Coronary artery (tissue), 2 donors: ENCODE measurements at places on chromosomes 13 and 19.

- DNase-seq = no peak
Measured at GRCh38 chr19:1945899-1946298, 4.9 kb downstream of the CSNK1G2 start.

- DNase-seq = no peak
Measured at GRCh38 chr13:112983428-112984196, 14.6 kb downstream of the MCF2L start.

DNA sequence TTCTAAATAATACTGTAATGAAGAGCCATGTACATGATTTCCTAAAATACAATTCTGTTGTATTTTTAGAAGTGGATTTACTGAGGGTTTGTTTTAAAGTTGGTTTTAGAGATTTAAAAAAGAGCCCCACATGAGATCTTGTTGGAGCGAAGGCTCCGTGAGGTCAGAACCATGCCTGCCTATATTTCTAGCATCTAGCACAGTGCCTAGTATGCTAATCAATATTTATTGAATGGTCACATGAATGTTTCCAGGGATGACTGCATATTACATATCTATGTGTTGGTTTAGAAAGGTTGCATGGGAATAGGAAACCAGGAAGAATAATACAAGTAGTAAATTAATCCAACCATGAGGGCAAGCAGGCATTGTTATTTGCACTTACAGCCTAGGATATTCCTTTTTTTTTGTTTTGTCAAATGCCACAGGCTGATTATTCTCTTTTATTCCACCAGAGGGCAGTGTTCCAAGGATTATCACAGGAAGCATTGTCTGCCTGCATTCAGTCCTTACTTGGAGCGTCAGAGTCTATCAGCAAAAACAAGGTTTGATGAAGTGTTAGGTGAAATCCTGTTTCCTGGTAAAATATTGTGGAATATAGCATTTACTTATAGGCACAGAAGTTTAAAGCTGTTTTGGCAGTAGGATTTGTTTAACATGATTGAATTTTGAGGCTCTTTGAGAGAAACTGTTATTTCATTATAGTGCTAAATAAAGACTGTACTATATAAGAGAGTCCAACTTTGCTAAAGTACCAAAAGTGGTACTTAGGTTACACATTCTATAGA is 46.8 kb downstream of the COG3 start:
- no peak for DNase-seq

DNA sequence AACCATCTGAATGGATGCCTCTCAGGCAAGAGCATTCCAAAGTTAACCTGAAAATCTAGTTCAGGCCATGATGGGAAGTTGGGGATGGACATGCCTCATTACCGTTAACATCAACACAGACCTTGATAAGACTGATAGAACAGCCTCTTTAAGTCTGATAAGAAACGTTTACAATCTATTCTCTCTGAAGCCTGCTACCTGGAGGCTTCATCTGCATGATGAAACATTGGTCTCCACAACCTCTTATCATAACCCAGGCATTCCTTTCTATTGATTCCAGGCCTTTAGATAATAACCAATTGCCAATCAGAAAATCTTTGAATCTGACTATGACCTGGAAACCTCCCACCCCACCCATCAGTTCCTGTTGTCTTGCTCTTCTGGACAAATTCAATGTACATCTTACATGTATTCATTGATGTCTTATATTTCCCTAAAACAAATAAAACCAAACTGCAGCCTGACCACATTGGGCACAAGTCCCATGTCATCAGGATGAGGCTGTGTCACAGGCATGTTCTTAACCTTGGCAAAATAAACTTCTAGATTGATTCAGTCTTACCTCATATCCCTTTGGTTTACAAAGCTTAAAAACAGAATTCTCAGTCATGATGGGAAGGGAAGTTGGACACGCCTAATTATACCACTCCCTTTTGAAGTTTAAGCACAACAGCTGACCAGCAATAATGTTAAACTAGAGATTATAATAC is 843.8 kb upstream of the SPRY2 start:
- no peak for DNase-seq

DNA sequence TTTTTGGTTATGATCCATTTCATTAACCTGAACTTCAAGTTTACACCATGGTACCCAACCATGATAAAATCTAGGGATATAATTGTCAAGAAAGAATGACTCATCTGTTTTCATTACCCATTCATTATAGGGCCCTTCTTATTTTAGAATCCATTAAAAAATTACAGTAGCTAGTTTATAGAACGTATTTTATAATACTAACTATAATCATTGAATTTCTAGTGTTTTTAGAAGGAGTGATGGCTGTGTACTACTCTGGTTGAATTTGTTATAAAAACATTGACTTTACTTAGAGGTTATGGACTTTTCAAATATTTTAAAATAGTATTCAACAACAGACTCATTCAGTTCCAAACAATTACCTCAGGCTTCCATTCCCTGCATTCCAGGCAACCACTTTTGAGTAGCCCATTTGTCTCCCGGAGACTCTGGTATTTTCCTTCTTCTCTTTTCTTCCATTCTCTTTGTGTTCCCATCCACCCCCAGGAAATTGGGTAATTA is 71.9 kb upstream of the KLF12 start:
- no peak for DNase-seq

DNA sequence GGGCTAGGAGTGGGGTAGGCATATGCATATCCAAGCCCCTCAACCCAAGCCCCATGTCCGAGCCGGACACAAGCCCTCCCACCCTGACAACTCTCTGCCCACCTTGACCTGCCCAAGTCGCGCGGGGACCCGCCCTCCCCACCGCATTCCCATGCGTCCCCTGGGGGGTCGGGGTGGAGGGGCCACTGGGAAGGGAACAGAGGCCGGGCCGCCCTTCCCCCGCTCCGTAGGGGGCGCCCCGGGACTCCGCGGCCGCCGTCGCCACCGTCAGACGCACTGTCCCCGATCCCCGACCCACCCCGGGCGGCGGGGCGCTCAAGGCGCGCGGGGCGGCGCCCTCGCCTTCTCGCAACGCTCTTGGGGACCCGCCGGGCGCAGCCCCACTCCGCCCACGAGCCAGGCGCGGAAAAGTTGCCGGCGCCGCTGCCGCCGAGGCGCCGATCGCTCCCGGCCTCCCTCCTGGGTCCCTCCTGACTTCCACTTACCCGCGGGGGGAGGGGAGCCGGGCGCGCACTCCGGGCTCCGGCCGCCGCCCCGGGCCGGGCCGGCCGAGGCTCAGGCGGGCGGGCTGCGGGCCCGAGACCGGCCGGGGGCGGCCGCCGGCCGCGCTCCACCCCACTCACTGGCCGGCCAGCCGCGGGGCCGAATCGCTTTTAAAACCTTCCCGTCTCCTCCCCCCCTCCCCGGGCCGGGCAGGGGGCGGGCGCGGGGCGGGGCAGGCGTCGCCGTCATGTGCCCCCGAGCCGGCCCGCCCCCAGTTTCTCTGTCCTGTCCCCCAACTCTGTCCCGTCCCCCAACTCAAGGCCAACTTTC is 34.4 kb upstream of the NANOS3 start:
- peak; percentile 92 for DNase-seq

DNA sequence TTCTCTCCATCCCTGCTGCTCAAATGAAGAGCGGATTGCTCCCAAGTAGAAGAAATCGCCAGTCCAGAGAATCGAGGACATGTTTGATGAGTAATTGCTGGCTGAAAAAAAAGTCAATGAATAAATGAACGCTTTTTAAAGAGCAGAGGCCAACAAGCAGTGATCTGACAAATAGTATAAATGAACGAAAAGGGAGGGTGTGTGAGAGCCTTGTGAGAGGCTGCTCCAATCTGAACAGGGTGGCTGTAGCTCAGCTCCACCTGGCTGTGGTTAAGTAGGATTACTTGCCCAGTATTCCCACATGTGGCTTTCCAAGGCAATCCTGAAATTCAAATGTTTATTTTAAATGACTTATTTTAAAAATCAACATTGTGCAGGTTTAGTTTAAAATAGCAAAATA is 117.1 kb downstream of the TSHZ3 start:
- no peak for DNase-seq

DNA sequence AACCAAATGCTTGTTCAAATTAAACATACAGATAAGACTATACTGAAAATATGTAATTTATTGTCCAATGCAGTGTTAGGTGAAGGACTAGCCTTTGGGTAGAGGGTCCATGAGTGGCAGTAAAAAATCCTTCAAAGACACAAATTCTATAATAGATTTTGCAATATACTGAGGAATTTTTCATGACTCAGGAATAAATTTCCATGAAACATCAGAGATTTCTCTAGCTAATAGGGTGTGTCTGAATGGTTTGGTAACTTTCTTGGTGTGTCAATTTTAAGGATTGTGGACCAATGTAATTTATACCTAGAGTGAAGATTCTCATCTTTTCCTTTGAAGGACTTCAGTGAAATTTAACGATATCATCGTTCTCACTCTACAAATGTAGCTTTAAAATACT is 546.7 kb downstream of the SLITRK5 start:
- DNase-seq = no peak

- DNase-seq = no peak
Measured at GRCh38 chr13:39685652-39686051, 30.2 kb downstream of the COG6 start.

DNA sequence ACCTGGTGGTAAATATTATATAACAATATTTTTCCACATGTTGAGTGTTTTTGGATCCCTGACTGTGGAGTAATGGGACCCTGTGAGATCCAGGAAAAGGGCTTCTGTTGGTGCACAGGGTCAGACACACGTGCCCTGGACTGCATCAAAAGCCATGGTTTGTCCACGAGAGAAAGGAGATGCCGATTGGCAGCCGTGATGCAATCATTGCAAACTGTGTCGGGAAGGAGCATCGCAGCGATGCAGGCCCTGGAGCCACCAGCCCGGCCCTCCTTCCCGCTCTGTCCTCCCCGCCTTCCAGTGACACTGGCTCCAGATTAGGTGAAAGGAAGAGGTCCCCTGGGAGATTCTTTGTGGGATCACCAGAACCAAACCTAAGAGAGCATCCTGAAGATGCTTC is 9.1 kb downstream of the COL4A2 start:
- peak; percentile 68 for DNase-seq

GRCh38 chr19:17058236-17058635 is 17.0 kb downstream of the HAUS8 start:
- DNase-seq = no peak

DNA sequence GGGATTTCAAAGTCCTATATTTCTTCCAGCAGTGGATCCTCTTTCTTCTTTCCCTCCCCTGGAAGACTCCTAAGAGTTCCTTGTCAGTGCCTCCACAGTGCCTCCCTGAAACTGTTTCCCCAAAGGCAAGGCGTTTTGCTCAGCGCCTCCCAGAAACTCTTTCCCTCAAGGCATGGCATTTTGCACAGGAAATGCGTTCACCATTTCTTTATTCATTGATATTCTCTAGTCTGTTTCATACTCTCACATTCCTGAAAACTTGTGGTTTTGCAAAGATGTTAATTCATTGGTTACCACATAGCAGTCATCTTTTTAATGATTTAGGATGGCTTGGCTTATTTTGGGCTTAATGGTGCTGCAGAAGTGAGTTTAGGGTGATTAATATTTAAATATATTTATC is 177.3 kb upstream of the SLC10A2 start:
- DNase-seq = no peak

DNA sequence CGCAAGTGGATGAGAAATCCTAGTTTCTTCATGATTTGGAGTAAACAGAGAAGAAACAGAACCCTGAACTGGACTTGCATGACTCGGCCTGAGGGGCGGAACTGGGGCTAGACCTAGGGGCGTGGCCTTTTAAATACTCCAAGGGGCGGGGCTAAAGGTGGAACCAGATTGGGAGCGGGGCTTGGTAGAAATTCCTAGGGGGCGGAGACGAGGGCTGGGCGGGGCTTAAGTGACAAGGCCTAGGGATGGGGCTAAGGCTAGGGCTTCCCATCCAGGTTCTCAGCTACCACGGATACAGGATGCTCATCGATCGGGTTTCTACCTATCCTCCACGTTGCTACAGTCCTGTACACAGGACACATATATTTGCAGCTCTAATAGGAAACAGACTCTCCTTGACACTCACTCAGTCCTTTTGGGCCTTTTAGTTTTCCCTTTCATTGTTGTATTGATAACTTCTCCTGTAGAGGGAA is 372 bp upstream of the ZNF699 start:
- peak; percentile 94 for DNase-seq

DNA sequence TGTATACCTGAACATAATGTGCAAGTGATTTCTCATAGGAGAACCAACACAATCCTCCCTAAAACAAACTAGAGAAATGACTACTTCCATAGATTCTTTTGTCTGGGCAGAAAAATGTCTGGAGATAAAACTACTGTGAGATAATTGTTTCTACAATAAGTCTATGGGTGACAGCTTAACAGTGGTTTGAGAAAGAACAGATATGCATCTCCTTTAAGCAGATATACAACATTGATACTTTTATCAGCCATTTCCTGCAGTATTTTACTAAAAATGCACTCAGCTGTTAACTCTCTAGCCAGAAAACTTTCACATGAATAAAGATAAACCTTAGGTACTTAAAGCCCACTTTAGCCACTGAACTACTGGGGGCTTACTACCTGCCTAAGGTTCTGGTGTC is 1132.4 kb downstream of the EFNB2 start:
- DNase-seq = no peak

- no peak for DNase-seq
Measured at GRCh38 chr13:100480676-100481075, 107.9 kb downstream of the GGACT start.

GRCh38 chr13:112241288-112241687 is 134.9 kb upstream of the SPACA7 start:
- peak; percentile 59 for DNase-seq

- no peak for DNase-seq
Measured at GRCh38 chr19:47188507-47189033, 42.4 kb downstream of the BBC3 start.

GRCh38 chr19:46133101-46133627 is 8.7 kb upstream of the IGFL3 start:
- no peak for DNase-seq

DNA sequence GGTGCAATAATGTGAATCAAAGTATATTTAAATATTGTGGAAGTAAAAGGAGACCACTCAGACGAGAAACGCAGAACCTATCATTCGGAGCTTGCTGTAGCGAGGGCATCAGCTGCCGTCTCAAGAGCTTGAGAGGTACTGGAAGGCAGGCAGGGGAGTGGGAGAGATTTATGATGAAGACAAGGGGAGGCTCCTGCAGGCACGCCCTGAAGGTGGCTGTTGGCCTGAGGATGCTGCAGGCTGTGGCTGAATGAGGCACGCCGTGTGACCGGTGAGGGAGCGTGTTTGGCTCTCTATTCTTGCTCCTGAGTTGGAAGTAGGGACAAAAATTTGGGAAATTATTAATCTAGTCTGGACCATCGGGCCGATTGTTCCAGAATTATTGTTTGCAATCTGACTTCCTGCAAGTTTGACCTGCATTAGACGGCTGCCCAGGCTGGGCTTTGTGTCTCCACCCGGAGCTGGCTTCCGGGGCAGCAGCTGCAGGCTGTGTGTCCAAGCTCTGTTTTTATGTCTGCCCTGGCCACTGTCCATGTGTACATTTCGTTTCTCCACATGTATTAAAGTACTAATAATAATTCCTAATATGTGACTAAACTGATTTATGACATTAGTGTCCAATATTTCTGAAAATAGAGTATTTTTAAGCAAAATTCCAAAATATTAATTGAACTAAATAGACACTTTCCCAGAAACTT is 91.1 kb upstream of the ANKRD10 start:
- DNase-seq = no peak
